ENCODE measurements at places on chromosomes 6 and 20.
A peak's percentile ranks its signal among the peaks of the same experiment; 100 is the strongest.

GRCh38 chr20:48538856-48539255, 288.9 kb downstream of the PREX1 start:
- DNase-seq, result no peak

DNA sequence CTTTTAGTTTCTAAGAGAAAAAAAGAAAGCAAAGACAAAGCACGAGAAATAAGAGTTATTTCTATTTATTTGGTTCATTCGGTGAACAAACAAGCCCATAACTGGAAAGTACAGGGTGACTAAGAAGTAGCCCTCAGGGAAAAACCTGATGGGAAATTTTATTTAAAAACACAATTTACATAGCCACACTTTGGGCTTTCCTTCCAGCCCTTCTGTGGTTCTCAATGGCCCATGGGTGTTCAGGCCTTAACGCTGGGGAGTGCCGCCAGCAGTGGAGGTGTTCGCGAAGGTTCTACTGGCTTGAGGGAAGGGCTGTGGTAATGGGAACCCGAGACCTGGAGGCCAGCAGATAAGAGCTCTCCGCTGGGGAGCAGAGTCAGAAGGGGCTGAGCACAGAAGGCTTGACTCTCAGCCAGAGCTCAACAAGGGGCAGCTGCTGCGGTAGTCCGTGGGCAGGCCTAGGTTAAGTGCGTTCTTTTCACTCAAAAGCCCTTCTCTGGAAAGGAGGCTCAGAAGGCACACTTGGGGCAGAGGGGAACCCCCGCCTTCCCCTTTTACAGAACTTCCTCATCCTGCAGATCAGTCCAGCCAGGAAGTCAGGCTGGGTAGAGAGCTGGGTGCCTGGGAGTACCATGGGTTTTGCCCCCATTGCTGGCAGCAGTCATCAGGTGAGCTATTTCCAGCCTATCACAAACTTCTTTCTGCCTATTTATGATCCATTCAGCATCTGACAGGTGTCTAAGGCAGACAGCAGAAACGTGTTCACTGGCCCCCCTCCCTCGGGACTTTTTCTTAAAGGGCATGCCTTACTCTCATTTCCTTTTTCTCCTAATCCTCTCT, 8.8 kb upstream of the CD83 start:
- DNase-seq, result peak; percentile 17

GRCh38 chr6:91267246-91267645, 680.4 kb upstream of the MAP3K7 start:
- DNase-seq, result no peak

DNA sequence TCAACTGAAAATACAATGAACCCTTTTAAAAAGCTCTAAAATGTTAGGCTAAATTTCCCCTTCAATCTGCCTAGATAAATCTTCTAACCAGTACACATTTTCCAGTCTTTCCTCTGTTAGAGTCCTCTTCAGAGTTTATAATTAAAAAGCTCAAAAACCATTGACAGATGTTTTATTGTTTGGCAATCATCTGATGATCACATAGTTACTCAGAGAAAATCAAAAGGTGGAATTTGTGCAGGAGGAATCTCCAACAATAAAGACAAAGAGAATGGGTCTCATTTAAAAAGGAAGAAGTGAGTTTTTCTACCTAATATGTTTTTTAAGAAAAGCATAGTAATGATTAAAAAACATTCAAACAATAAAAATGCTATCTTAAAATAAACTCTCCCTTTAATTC, 3.1 kb downstream of the TRAPPC3L start:
- DNase-seq, result no peak

GRCh38 chr6:117555262-117555849, 47.0 kb downstream of the GOPC start:
- DNase-seq, result no peak

- DNase-seq, result no peak
Measured at GRCh38 chr6:134002821-134003220, 49.6 kb downstream of the SLC2A12 start.

DNA sequence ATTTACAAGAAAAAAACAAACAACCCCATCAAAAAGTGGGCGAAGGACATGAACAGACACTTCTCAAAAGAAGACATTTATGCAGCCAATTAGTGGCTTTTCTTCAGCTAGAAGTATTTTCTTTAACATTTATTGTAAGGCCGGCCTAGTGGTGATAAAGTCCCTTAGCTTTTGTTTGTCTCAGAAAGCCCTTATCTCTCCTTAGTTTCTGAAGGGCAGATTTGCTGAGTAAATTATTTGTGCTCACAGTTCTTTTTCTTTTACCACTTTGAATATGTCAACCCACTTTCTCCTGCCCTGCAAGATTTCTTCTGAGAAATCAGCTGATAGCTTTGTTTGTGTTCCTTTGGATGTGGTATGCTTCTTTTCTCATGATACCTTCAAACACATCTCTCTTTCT, 344.0 kb upstream of the SYNCRIP start:
- no peak for DNase-seq

Data from CD4-positive, alpha-beta T cell treated with Interleukin-6 at 100 ng/mL for 8 hours (primary cell).